ENCODE measurements at places on chromosomes 3 and 15.

GRCh38 chr15:49460411-49460941, 37.4 kb downstream of the FGF7 start:
- no peak for DNase-seq

- peak; percentile 55 for DNase-seq
These were observed 149.9 kb downstream of the FOXP1 start for GRCh38 chr3:71433631-71434030.

DNA sequence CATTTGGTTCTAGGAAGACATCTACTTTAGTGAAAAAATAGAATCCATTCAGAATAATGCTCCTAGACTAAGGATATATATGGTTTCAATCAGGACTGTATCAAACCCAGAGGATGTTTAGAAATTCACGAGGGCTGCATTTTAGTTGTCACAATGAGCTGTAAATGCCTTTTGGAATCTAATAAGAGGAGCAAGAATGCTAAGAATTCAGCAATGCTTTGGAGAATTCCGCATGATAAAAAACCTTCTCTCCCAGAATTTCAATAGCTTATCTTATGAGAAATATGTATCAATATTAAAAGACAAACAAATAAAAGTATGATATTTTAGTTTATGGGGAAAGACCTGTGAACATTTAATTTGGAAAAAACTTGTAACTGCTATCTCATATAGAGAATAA, 885.1 kb downstream of the ZPLD1 start:
- DNase-seq = no peak

DNA sequence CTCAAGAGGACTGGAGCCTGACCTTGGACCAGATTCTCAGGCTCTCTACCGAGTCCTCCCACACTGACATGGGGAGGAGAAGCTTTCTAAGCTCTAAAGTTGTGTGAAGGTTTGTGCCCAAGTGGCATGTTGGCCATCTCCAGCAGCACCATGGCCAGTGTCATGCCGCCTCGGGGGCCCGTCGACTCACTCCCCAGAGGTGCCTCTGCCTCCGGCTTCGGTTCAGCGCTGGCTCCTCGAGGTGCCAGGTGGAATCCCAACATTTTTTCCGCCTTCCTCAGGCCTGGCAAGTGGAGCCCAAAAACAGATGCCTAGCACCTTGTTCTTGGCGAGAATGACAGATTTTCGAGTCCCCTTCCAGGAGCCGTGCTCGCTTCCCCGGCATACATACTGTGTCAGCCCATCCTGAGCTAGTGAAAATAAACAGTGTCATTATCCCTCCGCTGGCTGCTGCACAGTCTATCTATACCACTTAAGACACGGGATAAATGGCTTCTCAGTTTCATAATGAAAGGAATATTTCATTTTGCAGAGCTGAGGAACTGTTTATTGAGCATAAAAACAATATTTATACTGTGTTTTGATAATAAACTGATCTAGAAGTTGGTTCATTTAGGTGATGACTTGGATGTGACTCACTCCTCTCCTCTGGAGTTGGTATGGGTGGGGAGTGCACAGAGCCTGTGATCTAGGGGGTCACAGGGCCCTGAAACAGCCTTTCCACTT, 328.5 kb upstream of the TLE3 start:
- no peak for DNase-seq

DNA sequence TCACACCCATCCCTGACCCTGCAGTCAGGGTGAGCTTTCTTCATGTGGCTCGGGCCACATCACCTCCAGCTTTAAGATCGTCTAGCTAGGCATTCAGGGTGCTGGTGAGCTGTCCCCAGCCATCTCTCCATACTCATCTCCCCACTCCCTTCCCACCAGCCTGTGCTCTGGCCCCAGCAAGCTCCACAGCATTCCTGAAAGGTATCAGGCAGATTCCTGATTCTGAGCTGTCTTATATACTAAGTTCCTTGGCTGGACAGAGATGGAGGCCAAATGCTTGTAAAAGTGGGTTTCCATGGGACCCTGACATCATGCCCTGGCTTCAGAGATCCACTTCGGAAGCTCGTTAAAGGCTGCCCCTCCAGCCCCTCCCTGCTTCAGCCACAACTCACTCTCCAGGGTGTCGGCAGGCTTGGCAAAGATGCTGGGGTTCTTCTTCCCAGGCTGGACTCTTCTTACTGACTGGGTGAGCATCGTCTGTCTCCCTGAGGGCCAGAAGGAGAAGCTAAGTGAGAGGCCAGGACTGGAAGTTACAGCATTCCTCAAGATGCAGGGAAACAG, 3.9 kb downstream of the CILP start:
- no peak for DNase-seq

- DNase-seq = no peak
These were observed 563.5 kb downstream of the OCA2 start for GRCh38 chr15:27535445-27536129.

GRCh38 chr15:90412356-90413194, 24.5 kb downstream of the IQGAP1 start:
- DNase-seq = no peak

- no peak for DNase-seq
These were observed 6.4 kb downstream of the CFAP92 start for GRCh38 chr3:128987302-128988100.

- no peak for DNase-seq
These were observed 17.0 kb downstream of the PRKAR2A start for GRCh38 chr3:48830715-48831114.

DNA sequence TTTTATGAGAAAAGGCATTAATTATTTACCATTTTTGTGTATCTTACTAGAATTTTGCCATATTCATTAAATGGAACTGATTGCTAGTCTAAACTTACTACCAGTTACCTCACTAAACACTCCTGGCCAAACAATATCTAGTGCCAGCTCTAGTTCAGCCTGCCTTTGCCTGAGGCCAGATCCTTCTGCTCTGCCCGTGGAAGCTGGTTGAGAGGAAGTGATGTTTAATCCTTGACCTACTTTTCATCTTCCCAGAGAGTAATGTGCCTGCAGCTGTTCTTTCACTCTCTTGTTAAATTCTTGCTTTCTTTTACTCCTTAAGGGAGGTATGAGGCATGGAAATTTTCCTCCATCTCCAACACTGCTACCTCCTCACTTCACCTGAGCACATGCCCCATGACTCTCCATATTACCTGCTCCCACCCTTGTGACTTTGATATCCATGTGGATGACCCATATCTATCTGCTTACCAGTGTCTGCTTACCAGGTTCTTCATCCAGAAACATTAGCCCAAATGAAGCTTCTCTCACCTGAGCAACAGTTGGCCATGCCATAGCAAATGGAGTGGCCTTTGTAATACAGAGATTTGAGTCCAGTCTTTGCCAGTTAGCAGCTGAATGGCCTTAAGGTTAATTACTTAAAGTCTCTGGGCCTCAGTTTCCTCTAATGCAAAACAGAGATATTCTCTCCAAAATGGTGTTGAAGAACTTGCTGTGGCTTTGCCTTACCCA, 53.4 kb downstream of the UBE2E1 start:
- DNase-seq = no peak

- DNase-seq = peak; percentile 4
These were observed 48.0 kb downstream of the ARHGEF26 start for GRCh38 chr3:154168998-154169795.

GRCh38 chr3:165195640-165196576, at the start of gene SLITRK3:
TSS of gene SLITRK3 (minus strand) at chr3:165196384. CDS start at chr3:165190830, 5,554 bp downstream.
- no peak for DNase-seq

- no peak for DNase-seq
These were observed 590 bp upstream of the TRIM71 start for GRCh38 chr3:32817257-32817557.

DNA sequence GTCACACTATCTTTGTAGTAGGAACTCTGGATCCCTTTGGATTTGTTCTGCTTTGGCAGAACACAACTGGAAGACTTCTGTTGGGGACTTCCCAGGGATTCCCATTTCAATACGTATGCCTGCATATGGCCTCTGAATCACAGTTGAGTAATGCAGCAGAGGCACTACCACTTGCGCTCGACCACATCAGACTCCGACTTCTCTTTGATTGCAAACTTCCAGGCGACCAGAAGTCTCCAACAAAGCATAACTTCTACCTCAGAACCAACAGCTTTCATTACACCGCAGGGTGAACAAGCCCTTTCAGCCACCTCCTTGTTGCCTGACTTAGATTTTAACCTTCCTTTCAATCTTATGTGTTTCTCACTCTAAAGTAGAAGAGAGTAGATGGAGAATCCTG, 924.4 kb downstream of the IGSF11 start:
- no peak for DNase-seq

DNA sequence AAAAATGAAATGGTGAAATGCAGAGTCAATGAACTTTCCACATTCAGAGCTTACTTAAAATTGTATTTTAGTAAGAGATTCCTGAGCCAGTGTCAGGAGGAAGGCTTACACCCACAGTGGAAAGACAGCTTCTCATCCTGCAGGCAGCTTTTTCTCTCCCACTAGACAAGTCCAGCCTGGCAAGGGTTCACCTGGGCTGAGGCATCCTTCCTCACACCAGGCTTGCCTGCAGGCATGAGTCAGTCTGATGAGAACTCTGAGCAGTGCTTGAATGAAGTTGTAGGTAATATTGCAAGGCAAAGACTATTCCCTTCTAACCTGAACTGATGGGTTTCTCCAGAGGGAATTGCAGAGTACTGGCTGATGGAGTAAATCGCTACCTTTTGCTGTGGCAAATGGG, 3.1 kb downstream of the CCR4 start:
- DNase-seq = no peak

DNA sequence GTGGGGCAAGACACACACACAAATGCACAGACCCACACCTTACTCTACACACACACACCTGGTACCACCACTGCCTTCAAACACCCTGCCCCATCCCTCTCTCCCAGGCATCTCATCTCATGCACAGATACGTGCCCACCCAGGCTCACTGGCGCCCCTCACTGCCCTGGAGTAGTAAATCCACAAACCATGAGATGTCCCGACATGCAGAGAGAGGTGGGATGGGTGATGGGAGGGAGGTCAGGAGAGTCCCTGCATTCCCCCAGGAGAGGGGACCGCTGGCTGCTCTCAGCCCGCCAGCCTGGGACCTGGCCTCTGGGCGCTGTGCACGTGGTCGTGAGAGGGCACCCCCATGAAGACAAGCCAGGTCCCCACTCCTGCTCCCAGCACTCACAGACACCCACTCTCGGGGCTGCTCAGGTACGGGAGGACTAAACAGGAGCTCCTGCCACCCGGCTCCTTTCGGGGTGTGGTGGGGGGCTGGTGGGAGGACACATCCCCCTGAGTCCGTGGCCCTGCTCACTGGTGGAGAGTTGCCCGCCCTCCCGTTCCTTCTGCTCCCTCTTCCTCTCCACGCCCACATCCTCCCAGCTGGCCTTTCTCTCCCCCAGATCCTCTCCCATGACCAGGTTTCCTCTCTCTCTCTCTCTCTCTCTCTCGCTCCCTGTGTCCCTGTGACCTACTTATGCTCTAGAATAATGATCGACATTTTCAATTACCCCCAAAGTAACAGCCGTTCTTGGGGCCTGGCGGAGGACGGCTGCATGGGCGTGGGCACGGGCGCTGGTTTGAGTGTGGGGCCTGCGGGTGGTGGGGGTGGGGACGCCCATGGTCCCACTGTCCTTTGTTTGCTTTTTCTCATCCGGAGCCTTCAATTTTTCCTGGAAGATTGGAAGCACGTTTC, 18.9 kb upstream of the CSPG4 start:
- peak; percentile 23 for DNase-seq

GRCh38 chr3:24165603-24165982, 220.5 kb downstream of the NR1D2 start:
- no peak for DNase-seq

DNA sequence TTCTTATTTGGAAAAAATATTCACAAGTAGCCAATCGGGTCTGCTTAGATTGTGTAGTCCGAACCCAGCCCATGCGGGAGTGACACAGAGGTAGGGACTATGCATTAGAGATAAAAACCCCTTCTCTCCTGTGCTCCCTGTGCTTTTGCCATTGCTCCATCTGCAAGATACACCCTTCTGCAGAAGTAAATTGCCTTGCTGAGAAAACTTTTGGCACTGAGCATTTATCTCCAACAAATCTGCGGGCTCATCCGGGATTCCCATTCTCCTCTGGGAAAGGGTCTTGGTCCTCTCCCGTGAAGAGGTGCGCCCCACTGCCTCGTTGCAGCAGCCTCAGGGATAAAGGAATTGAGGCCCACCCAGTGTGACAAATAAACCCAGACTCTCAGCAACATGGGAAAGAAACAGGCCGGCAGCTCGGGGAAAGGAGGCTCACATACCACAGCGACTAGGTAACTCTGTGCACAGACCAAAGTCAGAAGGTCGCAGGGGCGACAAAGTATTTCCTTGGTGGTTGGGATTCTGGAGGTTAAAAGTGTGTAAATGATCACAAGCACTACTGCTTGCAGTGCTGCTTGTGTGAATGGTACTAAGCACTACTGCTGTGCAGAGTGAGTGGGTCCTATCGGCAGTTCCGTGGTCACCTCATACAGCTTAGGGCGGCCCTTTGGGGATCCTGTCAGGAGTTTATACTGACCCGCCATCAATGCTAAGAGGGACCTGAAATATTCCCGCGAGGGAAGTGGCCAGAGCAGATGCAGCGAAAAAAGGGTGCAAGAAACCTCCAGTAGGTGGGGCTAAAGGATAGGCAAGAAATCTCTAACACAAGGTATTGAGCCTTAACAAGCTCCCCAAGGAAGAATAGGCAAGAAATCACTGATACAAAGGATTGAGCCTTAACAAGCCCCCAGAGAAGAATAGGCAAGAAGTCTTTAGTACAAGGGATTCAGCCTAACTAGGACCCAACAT, 54.3 kb downstream of the GSK3B start:
- peak; percentile 8 for DNase-seq

GRCh38 chr3:154316974-154317767, 7.1 kb downstream of the DHX36 start:
- no peak for DNase-seq

- DNase-seq = peak; percentile 29
These were observed 206.9 kb upstream of the TRIM42 start for GRCh38 chr3:140470962-140471361.

DNA sequence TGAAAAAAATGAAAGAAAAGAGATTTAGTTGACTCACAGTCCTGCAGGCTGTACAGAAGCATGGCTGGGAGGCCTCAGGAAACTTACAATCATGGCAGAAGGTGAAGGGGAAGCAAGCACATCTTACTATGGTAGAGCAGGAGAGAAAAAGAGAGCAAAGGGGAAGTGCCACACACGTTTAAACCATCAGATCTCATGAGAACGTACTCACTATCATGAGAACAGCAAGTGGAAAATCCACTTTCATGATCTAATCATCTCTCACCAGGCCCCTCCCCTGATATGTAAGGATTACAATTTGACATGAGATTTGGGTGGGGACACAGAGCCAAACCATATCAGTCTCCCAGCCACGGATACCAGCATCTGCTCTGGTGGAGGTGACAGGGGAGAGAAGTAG, 50.8 kb upstream of the CPOX start:
- DNase-seq = no peak

GRCh38 chr15:25368850-25369249, 70.0 kb downstream of the UBE3A start:
- no peak for DNase-seq

GRCh38 chr15:37125143-37125542, 24.8 kb upstream of the MEIS2 start:
- no peak for DNase-seq

All from NCI-H2171 treated with DMSO at 0.1 percent for 48 hours (cell line).